Fibroblast of skin of right biceps (primary cell): ENCODE measurements at places on chromosomes 7 and 10.

GRCh38 chr10:117934477-117934876 is 112.3 kb downstream of the RAB11FIP2 start:
- DNase-seq, result no peak

DNA sequence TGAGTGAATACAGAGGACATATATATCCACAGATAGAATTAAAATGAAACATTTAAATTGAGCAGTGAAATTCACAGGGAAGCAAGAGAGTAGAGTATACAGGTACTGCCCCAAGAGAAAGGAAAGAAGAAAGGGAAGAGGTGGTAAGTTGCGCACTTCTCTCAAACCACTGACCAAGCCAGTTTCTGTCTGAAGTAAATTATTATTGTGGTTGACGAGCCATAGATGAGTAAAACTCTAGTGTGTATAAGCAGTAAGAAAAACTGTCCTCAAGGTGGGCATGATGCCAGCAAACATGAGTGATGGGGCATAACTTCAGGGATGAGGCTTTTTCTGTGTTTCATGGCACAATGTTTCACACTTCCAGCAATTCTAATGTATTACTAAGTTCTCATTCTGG is 4.4 kb upstream of the BET1 start:
- peak; percentile 79 for DNase-seq

DNA sequence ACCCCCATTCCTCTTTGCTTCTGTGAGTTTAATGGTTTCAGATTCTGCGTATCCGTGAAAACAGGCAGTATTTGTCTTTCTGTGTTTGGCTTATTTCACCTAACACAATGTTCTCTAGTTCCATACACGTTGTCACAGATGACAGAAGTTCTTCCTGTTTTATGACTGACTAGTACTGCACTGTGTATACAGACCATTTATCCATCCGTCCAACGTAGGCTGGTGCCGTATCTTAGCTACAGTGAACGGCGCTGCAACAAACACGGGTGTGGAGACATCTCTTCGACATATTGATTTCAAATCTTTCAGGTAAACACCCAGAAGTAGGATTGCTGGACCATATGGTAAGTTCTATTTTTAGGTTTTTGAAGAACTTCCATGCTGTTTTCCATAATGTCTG is 181.7 kb downstream of the PARD3 start:
- no peak for DNase-seq

DNA sequence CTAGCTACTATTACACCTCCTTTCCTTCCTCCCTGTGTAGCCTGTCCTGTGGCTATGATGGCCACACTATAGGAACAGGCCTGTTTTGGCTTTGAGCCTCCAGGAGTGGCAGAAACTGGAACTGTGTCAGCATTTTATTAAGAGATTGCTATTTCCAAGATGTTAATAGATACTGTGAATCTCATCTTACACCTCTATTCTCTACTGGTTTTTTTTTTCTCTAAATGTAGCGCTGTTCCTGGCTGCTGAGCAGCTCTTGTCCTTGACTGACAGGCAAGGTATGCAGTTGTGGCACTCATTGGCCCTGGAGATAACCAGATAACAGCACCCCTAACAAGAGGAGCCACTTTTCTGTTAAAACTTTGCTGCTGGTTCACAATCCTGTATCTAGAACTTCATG is 119.5 kb downstream of the EXOC4 start:
- no peak for DNase-seq

GRCh38 chr7:41579961-41580935 is 122.6 kb downstream of the INHBA start:
- peak; percentile 99 for DNase-seq

- DNase-seq, result peak; percentile 52
These were observed 193.1 kb upstream of the SEMA3C start for GRCh38 chr7:81111781-81112540.

DNA sequence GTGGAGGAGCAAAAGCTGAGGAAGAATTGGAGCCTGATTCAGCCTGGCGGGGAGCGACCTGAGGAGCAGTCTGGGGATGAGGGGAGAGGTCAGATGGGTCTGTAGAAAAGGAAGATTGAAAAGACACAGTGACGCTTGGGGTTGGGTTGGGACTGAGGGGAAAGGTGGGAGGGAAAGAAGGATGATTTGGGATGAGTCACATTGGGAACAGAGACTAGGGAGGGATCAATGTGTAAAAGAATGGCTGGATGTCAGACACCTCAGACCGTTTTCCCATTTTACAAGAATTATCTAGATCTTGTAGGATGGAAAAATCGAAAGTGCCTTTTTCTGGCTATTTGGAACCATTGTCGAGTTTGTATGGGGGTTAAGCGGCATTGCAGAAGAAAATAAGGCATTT is 1076.5 kb downstream of the DNAJB9 start:
- DNase-seq, result no peak

DNA sequence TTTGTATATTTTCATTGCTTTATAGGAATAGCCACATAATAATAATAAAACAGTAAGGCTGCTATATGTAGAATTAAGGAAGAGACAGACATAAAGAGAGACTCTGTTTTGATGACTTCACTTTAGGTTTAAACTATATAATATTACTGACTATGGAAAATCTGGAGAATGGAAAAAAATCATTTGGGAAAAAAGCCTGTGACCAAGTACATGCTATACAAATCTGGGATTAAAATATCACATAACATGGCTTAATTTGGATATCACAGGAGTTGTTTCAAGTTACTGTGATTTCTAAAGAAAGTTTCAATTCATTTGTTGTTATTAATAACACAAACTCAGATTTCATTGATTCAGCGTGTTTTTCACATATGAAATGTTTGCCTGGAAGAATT is 7.7 kb downstream of the PLCE1 start:
- no peak for DNase-seq

GRCh38 chr10:79608505-79609375 is 2.0 kb upstream of the SFTPA1 start:
- peak; percentile 23 for DNase-seq

GRCh38 chr7:55565681-55566080 is 6.6 kb downstream of the VOPP1 start:
- no peak for DNase-seq

DNA sequence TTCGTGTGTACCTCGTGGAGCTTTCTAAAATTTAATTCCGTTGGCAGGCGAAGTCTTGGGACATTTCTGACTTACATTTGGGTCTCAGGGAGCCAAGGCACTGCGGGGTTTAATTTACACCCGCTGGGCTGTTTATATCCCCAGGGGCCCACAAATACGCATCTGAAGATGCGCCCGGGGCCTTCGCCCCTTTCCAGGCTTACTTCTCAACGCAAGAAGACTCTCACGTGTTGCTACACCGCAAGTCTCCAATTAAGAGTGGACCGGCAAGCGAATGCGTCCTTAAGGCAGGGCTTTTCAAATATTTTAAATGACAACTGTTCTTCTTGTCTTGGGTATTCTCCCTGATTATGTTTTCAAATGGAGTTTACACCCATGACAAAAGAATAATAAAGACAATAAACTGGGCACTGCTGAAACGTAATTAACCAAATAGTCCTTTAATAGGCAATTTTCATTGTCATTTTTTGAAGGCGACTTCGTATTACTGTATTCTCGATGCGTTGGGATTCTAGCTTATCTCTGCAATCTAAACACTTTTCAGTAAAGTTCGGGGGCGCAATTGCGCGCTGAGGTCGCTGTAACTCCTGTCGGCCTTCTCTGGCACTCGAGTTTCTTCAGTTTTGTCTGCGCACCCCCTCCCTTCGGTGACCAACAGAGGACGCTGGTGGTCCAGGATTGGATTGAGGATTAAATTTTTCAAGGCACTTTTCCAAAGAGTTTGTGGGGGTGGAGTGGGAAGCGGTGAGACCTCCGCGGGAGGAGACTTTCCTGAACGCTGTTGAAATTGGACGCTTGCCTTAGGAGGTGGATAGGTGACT is 837 bp upstream of the IGFBP3 start:
- peak; percentile 85 for DNase-seq

GRCh38 chr7:47962262-47962661 is 14.0 kb upstream of the PKD1L1 start:
- DNase-seq, result no peak

DNA sequence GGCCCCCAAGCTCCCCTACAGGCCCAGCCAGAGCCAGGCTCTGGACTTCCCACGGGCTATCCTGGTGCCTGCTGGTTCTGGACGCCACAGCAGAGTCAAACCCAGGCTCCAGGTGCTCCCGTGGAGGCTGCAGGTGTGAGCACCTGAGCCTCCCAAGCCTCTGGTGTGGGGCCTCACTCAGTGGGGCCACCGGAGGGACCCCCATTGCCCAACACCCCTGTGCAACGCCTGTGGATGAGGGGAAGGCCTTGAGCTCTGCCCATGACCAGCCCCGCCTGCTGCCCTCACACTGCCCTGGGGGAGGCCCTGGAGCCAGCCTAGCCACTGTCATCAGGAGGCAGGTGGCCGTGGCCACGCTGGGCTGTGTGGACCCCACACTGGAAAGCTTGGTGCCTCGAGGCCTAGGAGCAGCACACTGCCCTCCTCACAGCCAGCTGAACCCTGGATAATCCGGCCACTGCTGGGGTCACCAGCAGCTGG is 229.3 kb downstream of the MAD1L1 start:
- no peak for DNase-seq

GRCh38 chr7:140625908-140626868 is 14.4 kb downstream of the DENND2A start:
- peak; percentile 97 for DNase-seq

DNA sequence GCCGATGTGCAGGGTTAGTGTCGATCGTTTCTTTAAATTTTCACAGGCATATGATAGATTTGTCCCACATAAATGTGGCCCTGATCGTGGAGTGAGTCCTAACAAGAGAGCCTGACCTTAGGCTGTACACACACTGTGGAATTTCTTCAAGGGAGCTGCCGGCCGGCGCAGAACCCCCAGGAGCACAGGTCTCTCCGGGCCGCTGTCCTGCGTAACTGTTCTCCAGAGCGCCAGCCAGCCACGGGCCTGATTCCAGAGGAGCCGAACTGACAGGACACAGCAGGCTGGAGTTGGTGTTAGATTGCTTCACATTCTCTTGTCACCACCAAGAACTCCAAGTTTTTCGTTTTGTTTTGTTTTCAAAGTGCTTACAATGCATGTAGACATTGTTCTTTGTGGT is 37.3 kb downstream of the SHH start:
- DNase-seq, result no peak

DNA sequence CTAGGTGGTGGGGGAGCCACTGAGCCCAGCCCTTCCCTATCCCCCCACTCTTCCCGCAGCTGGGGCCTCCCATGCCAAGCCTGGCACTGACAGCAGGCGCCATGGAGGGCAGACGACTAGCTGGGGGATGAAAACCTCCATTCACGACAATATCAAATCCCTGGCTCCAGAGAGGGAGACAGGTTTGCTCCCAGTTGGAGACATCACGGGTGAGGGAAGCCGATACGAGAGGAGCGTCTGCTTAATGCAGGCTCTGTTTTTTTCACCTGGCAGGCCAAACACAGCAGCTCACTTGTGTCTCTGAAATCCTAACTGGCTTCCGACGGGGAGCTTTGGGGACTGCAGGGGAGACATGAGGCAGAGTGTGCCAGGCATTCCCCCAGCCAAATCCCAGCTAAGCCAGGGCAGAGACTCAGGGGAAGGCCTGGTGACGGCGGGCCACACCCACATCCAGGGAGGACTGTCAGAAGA is 307.4 kb upstream of the ZMIZ1 start:
- no peak for DNase-seq

DNA sequence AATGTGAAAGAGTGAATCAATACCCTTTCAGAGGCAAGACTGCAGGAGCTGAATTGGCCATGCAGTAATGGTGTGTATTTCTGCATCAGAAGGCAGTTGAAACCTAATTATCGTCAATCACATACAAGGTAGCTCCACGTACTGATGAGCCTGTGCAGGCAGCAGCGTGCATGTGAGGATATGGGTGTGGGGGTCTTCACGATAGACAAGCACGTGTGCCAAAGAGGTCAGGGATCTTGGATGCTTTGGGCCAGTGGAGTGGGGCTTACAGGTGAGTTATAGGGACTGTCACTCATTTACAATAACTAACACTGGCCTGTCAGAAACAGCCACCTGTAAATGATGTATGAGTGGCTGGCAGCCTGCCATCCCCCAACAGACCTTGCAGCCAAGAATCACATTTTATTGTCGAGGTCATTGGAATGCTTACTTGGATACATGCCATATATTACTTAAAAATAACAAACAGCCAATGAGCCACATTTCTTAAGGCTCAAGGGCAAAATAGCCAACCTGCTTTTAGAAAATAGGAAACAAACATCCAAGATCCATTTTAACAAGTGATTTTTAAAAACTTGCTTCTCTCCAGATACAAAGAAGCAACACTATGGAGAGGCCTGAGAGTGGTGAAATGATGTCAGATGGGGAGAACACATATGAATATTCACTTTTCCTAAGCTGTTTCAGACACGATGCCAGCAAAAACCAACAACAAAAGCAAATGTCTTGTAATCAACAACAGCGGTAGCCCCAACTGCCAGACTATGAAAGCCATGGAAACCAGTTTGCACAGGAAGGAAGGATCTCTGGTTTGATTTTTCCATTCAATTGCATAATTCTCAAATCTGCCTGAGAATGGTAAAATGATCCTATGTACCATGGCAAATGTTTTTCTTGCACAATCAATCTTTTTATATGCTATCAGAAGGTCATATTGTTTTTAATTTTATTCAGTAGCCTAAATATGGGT is 210.7 kb downstream of the SKAP2 start:
- no peak for DNase-seq

- DNase-seq, result peak; percentile 31
These were observed 742 bp downstream of the LMBR1 start for GRCh38 chr7:156892081-156892800.
